Melanocyte of skin (primary cell): ENCODE measurements at places on chromosomes 16 and 17. TPM values are rescaled to one million over a fixed set of nuclear protein-coding genes. Genes with fewer than 3 reads are reported as not detected.

CX3CL1 gene
- total RNA-seq = 1.0 and 3.3 TPM in 2 replicates

MMP25 gene
- total RNA-seq = under 0.01 and 0.36 TPM in 2 replicates

PHOSPHO1 gene
- total RNA-seq = not detected in 2 replicates

TP53TG3C gene
- total RNA-seq = not detected in 2 replicates

C1QTNF8 gene
- total RNA-seq = not detected in 2 replicates

TMEM98 gene
- total RNA-seq = 101 and 118 TPM in 2 replicates

RASD1 gene
- total RNA-seq = 1.7 TPM in 2 replicates

SECTM1 gene
- total RNA-seq = 8.4 and 15.8 TPM in 2 replicates

C17orf67 gene
- 0.36 and 0.69 TPM in 2 replicates for total RNA-seq

KRT32 gene
- not detected in 2 replicates for total RNA-seq

SOX15 gene
- total RNA-seq = 0.36 TPM in 1 of 2 replicates, not detected in the other

TMEM132E gene
- not detected in 2 replicates for total RNA-seq

DVL2 gene
- 107 and 115 TPM in 2 replicates for total RNA-seq

RAI1 gene
- total RNA-seq = 17.3 and 17.6 TPM in 2 replicates

USH1G gene
- total RNA-seq = not detected in 2 replicates

VAT1L gene
- not detected in 2 replicates for total RNA-seq

COX6A2 gene
- total RNA-seq = not detected in 2 replicates

PERCC1 gene
- total RNA-seq = not detected in 2 replicates

NUPR1 gene
- 1.00 and 1.5 TPM in 2 replicates for total RNA-seq

GCGR gene
- total RNA-seq = not detected in 2 replicates

TLCD3B gene
- not detected in 2 replicates for total RNA-seq

SLC16A13 gene
- 1.4 and 1.8 TPM in 2 replicates for total RNA-seq

TMEM106A gene
- total RNA-seq = 2.7 and 6.3 TPM in 2 replicates

ASB16 gene
- total RNA-seq = not detected in 2 replicates

OTOA gene
- under 0.01 and 0.36 TPM in 2 replicates for total RNA-seq

VAMP2 gene
- 4.7 and 5.5 TPM in 2 replicates for total RNA-seq

TRIM47 gene
- total RNA-seq = 38.5 and 55.6 TPM in 2 replicates

NPIPB8 gene
- total RNA-seq = under 0.01 TPM in 1 of 2 replicates, not detected in the other

PCGF2 gene
- total RNA-seq = 2.8 and 3.6 TPM in 2 replicates

PHKB gene
- total RNA-seq = 36.3 and 54.6 TPM in 2 replicates

CCT6B gene
- 0.67 and 2.6 TPM in 2 replicates for total RNA-seq

IL21R gene
- under 0.01 TPM in 2 replicates for total RNA-seq

ABCC11 gene
- 0.31 TPM in 1 of 2 replicates, not detected in the other for total RNA-seq

CCL1 gene
- total RNA-seq = not detected in 2 replicates

MYLK3 gene
- 0.67 and 1.2 TPM in 2 replicates for total RNA-seq

MMP28 gene
- total RNA-seq = not detected in 2 replicates

ZNF213 gene
- total RNA-seq = 7.3 and 7.9 TPM in 2 replicates

AANAT gene
- not detected in 2 replicates for total RNA-seq

NACA2 gene
- total RNA-seq = not detected in 2 replicates

RSPRY1 gene
- total RNA-seq = 25.6 and 30.1 TPM in 2 replicates

CA5A gene
- not detected in 2 replicates for total RNA-seq

KRT15 gene
- not detected in 2 replicates for total RNA-seq

C16orf96 gene
- total RNA-seq = under 0.01 TPM in 1 of 2 replicates, not detected in the other

MT4 gene
- not detected in 2 replicates for total RNA-seq

BICDL2 gene
- not detected in 2 replicates for total RNA-seq

SOX8 gene
- total RNA-seq = 1.0 and 10.2 TPM in 2 replicates

WIPI1 gene
- 443 and 455 TPM in 2 replicates for total RNA-seq
